ENCODE measurements at places on chromosomes 16 and 17.
A peak's percentile ranks its signal among the peaks of the same experiment; 100 is the strongest.

DNA sequence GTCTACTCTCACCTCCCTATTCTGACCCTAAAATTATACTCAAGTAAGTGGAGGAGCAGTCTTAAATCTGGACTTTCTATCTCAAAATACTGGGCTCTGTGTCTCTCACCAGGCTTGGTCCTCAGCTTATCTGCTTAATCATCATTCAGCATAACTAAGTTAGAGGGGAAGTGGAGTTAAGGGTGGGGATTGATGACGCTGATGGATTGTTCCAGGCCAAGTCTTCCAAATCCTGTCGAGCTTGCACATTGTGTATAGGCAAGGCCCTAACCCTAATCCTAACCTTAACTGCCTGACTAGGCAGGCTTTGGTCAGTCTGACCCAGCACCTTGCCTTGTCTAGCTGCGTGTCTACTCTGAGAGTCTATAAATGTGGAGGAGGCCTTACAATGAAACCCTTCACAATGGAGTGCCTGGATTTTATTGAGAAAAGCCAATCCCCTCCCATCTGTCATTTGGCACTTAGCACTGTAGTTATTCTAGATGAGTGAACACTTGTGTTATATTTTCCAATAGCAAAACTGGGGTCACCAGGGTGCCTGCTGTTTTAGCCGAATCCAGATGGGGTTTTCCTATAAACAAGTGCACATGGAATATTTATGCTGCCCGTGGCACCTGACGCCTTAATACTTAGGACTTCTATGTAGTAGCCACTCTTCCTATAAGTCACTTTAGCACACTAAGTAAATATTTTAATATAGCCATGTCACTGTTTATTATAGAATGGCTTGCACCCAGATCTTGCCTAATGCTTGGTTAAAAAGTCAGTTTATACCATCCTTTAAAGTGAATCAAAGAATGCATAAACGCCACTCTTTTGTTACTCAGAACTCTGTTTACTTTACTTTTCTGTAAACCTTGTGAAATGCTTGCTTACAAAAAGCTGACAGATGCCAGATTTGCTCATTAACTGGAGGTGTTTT is 193.2 kb upstream of the MYOCD start:
- DNase-seq, result no peak

- DNase-seq, result no peak
These were observed 5.8 kb downstream of the PRSS27 start for GRCh38 chr16:2713985-2714774.

- peak; percentile 91 for DNase-seq
These were observed 9.7 kb downstream of the RMI2 start for GRCh38 chr16:11354733-11355574.

DNA sequence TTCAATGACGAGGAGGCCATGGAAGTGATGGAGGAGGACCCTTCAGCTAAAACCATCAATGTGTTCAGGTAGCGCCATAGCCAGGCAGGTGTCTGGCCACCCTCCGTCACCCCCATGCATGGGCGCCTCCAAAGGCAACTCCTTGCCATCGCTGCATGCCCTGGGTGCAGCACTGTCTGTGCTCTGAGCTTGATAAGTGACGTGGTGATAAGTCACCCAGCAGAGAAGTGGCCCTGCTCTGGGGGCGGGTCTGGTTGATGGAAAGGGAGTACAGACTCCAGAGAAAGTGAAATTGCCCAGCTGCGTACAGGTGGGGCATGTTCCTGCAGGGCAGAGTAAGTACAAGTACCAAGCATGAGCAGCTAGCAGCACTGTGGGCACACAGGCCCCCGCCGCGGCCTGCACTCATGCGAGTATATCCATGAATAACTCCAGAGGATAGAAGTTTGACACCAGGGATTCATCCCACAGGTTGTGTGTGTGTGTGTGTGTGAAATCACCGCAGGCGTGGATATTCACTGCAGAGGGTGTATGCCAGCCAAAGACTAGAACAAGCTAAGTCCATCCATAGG is 13.1 kb downstream of the DNAI2 start:
- no peak for DNase-seq

GRCh38 chr17:46194393-46195216 is 1.4 kb upstream of the KANSL1 start:
- DNase-seq, result peak; percentile 90

GRCh38 chr16:87780385-87780989 is 14.7 kb upstream of the KLHDC4 start:
- DNase-seq, result peak; percentile 91

GRCh38 chr16:73418691-73419090 is 370.8 kb upstream of the ZFHX3 start:
- DNase-seq, result no peak

DNA sequence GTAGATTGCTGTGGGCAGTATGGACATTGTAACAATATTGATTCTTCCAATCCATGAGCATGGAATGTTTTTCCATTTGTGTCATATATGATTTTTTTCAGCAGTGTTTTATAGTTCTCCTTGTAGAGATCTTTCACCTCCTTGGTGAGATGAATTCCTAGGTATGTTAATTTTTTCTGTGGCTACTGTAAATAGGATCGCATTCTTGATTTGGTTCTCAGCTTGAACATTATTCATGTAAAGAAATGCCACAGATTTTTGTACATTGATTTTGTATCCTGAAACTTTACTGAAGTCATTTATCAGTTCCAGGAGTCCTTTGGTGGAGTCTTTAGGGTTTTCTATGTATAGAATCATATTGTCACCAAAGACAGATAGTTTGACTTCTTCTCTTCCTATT is 19.7 kb upstream of the CDR2 start:
- DNase-seq, result no peak

- DNase-seq, result no peak
These were observed 4.1 kb downstream of the DHODH start for GRCh38 chr16:72012607-72013006.

DNA sequence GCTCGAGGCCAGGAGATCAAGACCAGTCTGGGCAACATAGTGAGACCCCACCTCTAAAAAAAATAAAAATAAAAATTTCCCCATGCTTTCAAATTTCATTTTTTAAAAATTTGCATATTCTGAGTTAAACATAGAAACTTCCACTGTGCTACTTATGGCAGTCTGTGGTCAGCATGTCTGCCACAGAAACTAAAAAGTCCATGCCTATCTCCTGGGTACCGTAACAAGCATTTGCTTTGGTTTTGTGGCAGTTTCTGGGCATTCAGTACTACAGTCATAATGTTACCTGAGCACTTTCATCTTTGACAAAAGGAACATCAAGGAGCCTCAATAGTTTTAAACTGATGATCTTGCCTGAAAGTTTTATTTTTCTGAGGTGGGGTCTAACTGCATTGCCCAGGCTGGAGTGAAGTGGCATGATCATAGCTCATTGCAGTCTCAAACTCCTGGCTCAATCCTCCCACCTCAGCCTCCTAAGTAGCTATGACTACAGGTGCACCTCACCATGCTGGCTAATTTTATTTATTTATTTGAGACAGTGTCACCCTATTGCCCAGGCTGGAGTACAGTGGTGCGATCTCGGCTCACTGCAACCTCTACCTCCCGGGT is 13.2 kb upstream of the ITGA2B start:
- peak; percentile 89 for DNase-seq

- DNase-seq, result no peak
These were observed 18.5 kb downstream of the PLLP start for GRCh38 chr16:57265850-57266530.

- no peak for DNase-seq
These were observed 334.3 kb downstream of the CBLN1 start for GRCh38 chr16:48947371-48947713.

GRCh38 chr16:88599825-88600538 is 29.8 kb downstream of the ZC3H18 start:
- DNase-seq, result no peak

DNA sequence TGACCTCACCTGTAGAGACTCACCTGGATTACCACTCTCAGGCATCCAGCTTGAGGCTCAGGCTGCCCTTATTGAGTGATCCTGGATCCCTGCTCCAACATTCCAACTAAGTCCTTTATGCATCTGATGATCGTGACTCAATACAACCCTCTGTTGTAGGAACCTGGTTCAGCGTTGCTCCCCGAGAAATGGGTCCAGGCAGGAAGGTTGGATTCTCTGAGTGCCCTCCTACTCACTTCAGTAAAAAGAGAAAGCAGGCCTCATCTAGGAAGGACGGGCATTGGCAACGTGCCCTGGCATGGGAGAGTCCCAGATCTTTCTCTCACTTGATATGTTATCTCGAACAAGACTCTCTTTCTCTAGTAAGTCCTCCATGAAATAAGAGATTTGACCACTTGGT is at the start of gene OR3A1:
Gene OR3A1 (minus strand): TSS at position 101 of the 400 bp plus-strand sequence. CDS start 5,778 bp downstream, outside the sequence.
- DNase-seq, result no peak

DNA sequence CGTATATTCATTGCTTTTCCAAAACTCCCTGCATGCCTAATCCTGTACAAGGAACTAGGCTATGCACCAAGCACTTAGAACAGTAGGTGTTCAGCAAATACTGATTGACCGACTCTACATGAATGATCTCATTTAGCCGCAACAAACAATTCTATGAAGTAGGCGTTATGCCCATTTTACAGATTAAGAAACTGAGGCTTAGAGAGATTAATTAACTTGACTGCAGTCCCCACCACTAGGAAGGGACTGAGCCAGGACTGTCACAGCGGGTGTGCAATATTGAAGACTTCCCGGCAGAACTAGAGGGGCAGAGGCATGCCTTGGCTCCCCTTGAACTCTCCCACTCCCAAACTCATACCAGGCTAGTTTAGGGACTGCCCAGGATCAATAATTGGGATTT is 10.5 kb upstream of the N4BP1 start:
- DNase-seq, result no peak

DNA sequence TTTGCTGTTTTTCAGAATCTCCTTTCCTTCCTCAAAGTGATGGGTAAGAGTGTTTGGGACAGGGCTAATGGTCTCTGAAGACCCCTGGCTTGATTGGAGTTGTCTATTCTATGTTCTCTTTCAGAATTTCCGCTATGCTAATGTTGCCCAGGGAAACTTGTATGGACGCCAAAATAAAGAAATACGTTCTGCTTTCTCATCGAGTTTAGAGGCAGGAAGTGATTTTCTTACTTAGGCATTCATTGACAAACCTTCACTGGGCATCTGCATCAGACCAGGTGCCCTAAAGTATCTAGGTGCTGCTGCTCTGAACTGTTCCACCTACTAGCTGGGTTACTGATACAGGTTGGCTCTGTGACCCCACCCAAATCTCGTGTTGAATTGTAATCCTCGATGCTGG is 787.9 kb upstream of the EEF2KMT start:
- no peak for DNase-seq

- DNase-seq, result no peak
These were observed 83.5 kb downstream of the BMERB1 start for GRCh38 chr16:15517743-15518377.

DNA sequence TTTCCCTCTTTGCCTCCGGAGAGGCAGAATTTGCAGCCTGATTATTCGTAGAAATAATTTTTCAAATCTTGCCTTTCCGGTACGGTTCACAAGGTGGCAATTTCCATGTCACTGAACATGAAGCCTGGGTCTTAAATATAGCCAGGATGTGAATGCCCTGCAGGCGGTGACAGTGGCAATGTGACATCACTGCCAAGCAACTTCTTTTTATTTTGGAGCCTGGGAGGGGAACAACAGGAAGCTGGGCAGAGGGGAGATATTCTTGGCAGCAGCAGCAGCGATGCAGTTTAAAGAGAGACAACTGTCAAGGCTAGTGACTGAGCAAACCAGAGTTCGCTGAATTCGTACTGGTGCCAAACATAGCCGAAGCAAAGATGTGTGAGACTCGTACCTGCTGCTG is 171.1 kb downstream of the SNX29 start:
- peak; percentile 28 for DNase-seq

- DNase-seq, result peak; percentile 29
These were observed 3.7 kb downstream of the ADAD2 start for GRCh38 chr16:84194470-84195200.

- DNase-seq, result peak; percentile 61
These were observed 65.0 kb downstream of the TBC1D16 start for GRCh38 chr17:79970576-79971068.

DNA sequence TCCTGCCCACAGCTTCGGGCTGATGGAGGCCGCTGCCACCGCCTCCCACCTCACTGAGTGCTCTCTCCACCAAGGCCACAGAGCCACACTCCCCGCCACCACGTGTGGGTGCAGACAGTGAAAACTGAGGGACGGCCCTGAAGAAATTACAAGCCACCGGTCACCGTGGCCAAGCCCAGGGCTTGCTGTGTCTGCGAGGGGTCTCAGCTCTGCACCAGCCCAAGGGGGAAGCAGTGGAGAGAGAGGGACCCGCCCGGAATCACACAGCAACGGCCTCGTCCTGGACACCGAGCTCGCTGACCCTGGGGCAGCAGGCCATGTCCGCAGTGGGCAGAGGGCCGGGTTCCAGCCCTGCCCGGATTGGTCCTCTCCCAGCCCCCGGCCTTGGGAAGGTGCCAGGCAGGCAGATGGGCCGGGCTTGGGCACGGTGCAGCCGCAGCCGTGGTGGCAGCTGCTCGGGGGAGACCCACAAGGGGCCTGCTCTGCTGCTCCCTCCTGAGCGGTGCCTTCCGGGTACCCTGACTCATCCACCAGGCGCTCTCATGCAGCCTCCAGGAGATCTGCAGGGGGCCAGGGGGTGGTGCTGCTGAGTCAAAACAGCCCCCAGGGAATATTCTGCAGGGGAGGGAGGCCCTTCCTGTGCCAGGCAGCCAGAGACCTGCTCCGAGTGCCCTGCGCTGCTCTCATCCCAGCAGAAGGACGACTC is 52.0 kb downstream of the CBFA2T3 start:
- peak; percentile 59 for DNase-seq

DNA sequence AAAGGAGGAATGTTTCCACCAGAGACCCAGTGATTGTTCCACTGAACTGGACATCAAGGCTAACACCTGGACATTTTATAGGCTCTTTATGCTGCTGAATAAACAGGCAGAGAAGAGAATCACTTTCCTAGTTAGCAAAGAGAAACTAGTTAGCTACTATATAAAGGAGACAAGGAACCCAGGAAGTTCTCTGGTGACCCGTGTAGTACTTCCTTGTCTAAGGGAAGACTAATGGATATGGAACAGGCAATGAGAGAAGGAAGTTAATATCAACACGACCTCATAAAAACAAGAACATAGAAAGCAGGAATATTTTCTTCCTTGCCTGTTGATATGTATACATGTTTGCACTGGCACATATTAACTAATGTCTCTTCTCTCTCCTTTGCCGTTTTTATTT is 30.8 kb upstream of the RPL38 start:
- no peak for DNase-seq

DNA sequence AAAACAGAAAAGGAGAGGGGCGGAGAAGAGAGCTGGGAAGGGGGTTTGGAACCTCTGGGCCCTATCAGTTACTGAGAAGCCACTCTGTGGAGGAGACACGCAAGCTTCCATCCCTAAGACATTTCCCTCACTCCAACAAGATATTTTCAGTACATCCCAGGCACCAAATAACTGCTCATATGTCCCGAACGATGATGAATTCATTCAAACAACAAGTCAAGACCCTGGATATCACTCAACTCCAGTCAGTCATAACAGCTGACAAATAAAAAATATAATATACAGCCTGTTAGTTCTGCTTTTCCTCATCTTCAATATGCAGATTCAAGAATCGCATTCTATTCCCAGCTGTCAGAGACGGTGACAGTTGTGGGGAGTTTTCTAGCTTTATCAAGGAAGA is 104.0 kb upstream of the ZFHX3 start:
- no peak for DNase-seq

Measured in GM12865 (cell line).